ENCODE measurements at places on chromosomes 1 and 21.

GRCh38 chr1:53462769-53463501 lies 3.7 kb downstream of the DMRTB1 start:
- DNase-seq = no peak

- DNase-seq = no peak
Observed at GRCh38 chr1:38275960-38276359, 229.4 kb upstream of the POU3F1 start.

DNA sequence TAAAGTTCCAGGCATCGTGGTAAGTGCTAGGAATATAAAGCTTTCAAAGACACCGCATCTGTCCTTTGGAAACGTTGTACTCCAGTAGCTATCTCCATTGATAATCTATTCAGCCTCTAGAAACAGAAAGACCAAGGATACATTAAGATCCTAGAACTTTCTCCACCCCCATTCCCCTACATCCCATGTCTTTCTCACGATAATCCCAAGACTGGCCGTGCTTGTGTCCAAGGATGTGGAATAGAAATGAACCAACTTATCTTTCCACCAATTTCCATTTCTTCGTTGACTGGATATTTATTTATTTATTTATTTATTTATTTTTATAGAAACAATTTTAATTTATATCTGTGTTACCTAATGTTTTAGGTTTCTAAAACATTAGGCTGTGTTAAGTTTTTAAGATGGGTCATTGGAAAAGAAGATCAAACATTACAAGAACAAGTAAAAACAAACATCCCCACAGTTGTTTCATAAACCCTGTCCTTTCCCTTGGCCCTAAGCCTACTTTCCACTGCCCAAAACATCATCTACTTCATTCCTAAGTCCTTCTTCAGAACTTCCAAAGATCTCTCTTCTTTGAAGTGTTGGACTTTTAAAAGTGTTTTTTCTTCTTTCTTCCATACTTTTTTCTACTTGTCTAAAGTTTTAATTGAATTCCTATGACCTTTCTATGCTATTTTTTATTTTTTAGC lies 39.7 kb downstream of the LRRC8C start:
- DNase-seq = no peak

DNA sequence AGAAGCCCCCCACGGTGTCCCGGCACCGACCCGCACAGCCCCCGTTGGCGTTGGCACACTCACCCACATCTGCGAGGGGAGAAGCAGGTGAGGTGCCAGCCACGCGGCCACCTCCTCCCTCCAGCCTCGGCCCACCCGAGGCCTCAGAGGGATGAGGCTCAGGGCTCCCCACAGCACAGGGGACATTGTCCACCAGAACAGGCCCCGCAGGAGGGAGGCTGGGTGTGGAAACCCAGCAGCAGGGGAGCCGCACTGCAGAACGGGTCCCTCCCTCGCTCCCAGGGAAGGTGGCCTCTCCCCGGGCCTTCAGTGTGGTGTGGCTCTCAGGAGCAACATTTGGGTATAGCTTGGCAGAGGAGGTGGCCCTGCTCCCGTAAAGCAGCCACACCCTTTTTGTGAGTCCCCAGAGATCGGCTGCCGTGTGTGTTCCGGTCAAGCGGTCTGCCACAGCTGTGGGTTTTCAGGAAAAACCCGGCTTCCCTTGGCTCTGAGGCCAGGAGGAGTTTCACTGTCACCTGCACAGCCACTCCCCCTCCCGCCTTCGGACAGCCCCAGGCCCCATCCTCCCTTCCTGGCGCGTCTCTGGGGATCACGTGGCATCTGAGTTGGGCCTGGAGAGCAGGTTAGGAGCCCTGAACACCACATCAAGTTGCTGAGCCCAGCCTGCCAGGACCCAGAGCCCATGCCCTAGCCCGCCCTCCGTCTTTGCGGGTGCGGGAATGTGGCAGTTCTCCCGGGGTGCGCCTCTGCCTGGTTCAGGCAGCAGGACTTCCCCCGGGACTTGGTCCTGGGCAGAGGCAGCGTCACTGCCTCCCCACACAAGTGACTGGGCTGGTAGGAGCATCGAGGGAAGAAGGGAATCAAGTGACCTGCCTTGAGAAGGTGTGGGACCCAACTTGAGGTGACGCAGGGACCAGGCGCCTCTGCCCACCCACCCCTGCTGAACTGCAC lies 64.0 kb downstream of the MEGF6 start:
- no peak for DNase-seq

- DNase-seq = no peak
Observed at GRCh38 chr1:1212780-1213344, 1.1 kb downstream of the TNFRSF4 start.

DNA sequence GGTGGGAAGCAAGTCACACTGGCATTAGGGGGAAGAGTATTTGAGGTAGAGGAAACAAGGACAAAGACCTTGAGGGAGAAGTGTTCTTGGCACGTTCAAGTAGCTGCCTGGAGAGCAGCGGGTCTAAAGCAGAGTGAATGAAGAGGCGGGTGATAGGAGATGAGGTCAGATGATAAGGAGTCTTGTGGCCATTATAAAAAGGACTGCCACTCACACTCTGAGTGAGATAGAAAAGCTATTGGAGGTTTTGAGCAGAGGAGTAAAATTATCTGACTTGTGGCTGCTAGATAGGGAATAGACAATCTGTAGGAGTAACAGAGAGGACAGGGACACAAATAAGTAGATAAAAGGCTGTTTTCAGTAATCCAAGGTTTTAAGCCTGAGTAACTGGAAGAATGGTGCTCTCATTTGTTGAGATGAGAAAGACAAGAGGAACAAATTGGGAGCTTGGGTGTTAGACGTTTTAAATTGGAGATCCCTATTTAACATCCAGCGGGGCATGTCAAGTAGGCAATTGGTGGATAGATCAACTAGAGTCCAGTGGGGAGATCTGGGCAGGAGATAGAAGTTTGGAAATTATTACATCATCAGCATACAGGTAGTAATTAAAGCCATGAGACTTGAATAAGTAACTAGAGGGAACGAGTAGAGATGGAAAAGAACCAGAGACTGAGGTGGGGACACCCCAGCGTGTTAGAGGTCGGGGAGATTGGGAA lies 43.7 kb downstream of the HENMT1 start:
- DNase-seq = no peak

GRCh38 chr1:15226388-15227255 lies 20.4 kb upstream of the FHAD1 start:
- no peak for DNase-seq

DNA sequence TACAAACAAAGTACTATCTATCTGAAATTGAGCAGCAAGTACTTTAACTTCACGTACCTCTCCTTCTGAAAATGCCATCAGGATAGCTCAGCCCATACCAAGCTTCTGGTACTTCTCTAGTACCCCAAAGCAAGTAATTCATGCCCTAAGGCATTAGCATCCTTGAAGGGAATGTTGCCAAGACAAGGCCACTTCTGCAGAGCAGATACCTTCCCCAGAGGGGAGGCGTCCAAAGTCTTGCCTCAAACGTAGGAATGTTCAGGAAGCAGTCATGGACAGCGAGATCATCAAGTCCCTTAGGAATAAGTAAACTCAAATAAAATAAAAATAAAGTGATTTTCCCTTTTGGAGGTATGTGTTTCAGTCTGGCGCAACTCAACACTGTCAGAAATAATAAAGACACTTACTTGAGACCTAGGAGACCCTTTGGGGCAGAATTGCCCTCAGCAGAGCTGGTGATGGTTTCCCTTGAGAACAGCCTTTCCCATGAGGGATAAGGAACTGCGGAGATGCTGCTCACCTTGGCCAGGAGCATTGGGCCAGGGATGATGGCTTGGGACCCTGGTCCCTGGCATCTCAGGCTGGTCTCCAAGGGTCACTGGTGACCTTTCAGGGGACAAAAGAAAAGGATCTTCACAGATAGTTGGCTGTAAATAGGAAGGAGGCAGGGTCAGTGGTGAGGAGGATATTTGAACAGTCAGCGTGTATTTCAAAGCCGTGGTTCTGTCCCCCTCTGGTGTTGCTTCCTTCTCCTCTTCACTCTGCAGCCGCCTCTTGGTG lies 522.9 kb downstream of the KIF26B start:
- DNase-seq = no peak

- no peak for DNase-seq
Observed at GRCh38 chr1:232635279-232635678, 5.3 kb upstream of the SIPA1L2 start.

DNA sequence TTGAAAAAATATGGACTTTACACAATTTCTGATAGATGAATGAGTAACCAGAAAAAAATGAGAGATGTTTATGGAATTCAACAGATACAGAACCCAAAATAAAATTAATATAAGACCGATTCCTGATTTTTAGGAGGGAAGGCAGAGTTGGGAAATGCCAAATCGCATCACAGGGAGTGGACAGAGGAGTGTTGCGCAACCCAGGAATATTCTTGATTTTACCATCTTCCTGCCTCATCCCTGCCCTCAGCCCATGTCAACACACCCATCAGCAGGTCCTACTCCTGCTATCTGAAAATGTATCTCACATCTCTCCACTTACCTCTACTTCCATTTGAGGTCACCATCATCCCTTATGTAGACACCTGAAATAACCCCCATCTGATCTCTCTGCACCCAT lies 221.0 kb downstream of the DSCAM start:
- DNase-seq = no peak
